ENCODE measurements at places on chromosomes 7 and 10. TPM values are rescaled to one million over a fixed set of nuclear protein-coding genes. Genes with fewer than 3 reads are reported as not detected.

Gene TMEM270
- 0.50 TPM for total RNA-seq

Gene SKIDA1
- 2.9 TPM for total RNA-seq

Gene HYAL4
- total RNA-seq = not detected

Gene WNT2
- 0.57 TPM for total RNA-seq

Gene ADARB2
- 1.0 TPM for total RNA-seq

Gene LRRD1
- 0.25 TPM for total RNA-seq

Gene USP6NL
- total RNA-seq = 17.7 TPM

Gene WBP1L
- total RNA-seq = 55.7 TPM

Gene CADPS2
- total RNA-seq = 33.0 TPM

GRCh38 chr10:48462482-48463020, 142.3 kb downstream of the ARHGAP22 start:
- H3K4me3 ChIP-seq = no peak overlapping the region
- no peak for DNase-seq
- H3K27me3 ChIP-seq = no peaks in the 10 kb centered on the region
- H3K27ac ChIP-seq = no peak overlapping the region

- no peaks in the 10 kb centered on the region for H3K27me3 ChIP-seq
- no peak for DNase-seq
- no peak overlapping the region for H3K4me3 ChIP-seq
- no peaks in the 10 kb centered on the region for H3K36me3 ChIP-seq
These were observed 9.1 kb upstream of the EIF4H start for GRCh38 chr7:74164985-74165456.

GRCh38 chr7:23759671-23760391, 49.8 kb downstream of the STK31 start:
- DNase-seq = peak; percentile 49
- no peaks in the 10 kb centered on the region for H3K27me3 ChIP-seq
- no peak overlapping the region for H3K27ac ChIP-seq

DNA sequence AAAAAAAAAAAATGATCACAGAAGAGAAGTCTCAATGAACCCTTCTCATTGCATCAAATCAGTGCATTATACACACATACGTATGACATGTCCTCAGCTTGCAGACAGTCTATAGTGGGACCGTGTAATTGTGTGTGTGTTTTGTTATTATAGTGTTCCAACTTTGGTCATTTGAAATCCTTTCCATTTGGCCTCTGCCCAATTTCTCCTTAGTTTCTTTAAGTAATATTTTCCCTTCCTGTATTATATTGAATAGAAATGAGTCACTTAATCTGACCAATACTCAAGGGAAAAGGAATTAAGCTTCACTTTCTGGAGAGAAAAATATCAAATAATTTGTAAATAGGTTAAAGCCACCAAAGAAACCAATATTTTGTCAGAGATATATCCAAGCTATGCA, 415.5 kb upstream of the SORCS1 start:
- H3K27me3 ChIP-seq = no peaks in the 10 kb centered on the region
- no peaks in the 10 kb centered on the region for H3K4me1 ChIP-seq
- H3K27ac ChIP-seq = no peak overlapping the region
- no peak overlapping the region for H3K4me3 ChIP-seq

GRCh38 chr10:4062751-4063150, 277.7 kb upstream of the KLF6 start:
- no peaks in the 10 kb centered on the region for H3K36me3 ChIP-seq
- H3K4me1 ChIP-seq = peaks cover 4% of the 10 kb centered on the region
- no peaks in the 10 kb centered on the region for H3K27me3 ChIP-seq
- no peak overlapping the region for H3K27ac ChIP-seq
- no peak overlapping the region for H3K4me3 ChIP-seq

DNA sequence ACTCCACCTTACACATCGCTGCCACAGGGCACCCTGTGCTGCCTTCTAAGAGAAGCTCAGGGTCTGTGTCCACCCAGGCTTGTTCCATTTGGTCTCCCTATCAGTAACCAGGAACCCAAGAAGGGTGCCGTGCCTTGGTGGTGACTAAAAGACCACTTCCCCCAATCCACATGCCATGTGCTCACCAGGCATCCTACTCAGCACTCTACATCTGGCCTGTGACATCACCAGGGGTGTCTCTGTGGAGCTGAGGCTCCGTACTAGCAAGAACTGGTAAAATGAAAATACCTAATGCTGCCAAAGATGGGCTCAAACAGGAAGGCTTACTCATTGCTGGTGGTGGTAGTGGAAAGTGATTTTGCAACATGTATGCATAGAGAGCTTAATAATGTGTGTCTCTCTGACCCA, 19.0 kb upstream of the C10orf71 start:
- no peaks in the 10 kb centered on the region for H3K4me1 ChIP-seq
- no peaks in the 10 kb centered on the region for H3K36me3 ChIP-seq
- H3K27me3 ChIP-seq = no peaks in the 10 kb centered on the region
- no peak overlapping the region for H3K4me3 ChIP-seq
- DNase-seq = no peak

DNA sequence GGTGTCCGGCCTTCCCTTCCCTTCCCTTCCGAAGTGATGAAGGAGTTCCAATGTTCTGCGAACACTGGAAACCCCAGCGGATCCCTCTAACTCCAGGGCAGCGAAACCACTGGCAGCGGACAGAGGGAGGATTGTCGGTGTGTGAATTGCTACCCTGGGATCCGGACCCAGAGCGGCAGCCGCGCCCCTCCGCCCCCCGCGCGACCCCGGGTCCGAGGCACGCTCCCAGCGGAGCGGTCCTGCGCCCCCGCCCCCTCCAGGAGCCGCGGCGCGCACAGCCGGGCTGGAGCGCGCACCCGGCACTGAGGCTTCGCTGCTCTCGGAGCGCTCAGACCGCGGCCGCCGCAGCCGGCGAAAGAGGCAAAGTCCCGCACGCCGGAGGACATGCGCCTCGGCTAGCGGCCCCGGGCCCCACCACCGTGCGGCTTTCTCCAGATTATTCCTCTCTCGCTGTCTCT, at the start of gene PTPRZ1:
PTPRZ1 (plus strand) TSS at position 331 of the 458 bp plus-strand sequence. CDS start 339 bp downstream, outside the sequence.
- H3K36me3 ChIP-seq = no peaks in the 10 kb centered on the region
- H3K4me1 ChIP-seq = no peaks in the 10 kb centered on the region
- H3K27ac ChIP-seq = no peak within 1 kb of the TSS
- peaks cover 5% of the 10 kb centered on the region for H3K27me3 ChIP-seq

DNA sequence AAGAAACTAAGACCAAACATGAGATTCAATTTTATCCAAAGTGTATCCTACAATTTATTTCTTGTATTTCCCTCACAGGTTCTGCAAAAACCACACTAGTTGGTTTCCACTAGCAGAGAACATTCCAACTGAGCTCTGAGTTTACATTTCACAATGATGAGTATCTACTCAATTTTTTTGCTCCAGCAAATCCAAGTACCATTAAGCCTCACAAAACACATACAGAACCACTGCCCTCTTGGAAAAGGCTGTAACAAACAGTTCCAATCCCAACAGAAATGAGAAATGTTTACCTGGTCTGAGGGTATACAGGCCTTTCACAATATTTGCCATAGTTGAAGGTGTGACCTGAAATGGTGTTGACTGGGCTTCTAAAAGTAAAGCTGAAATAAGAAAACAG, 59.9 kb downstream of the CACUL1 start:
- no peak for DNase-seq
- H3K27me3 ChIP-seq = no peaks in the 10 kb centered on the region
- no peaks in the 10 kb centered on the region for H3K4me1 ChIP-seq
- no peaks in the 10 kb centered on the region for H3K36me3 ChIP-seq
- H3K27ac ChIP-seq = no peak overlapping the region
- no peak overlapping the region for H3K4me3 ChIP-seq

DNA sequence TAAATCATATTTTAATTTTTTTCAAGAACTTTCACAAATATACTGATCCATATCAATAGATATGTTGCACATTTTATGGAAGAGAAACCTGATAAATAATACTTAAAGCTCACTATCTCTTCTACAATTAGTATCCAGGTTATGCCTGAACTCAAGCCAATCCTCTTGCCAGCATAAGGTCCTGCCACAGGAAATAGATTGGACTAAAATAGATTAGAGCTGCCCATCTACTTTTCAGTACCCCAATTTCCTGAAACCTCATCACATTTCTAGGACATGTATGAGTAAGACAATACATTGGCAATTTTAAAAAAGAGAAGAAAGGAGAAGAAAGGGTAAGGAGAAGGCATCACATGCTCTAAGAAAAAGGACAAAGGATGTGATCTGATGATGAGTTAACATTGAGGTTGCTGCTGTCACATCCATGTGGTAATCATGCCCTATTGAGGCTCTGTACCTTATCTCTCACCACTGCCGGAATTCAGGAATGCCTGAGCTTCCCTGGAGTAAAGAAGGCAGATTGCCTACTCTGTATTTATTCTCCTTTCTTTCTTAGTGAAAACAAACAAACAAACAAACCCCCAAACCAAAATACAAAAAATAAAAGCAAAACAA, 199.7 kb downstream of the ANK3 start:
- H3K4me1 ChIP-seq = no peaks in the 10 kb centered on the region
- H3K4me3 ChIP-seq = no peak overlapping the region
- no peaks in the 10 kb centered on the region for H3K27me3 ChIP-seq
- no peak overlapping the region for H3K27ac ChIP-seq

- no peak overlapping the region for H3K4me3 ChIP-seq
- no peaks in the 10 kb centered on the region for H3K27me3 ChIP-seq
- no peak for DNase-seq
- no peak overlapping the region for H3K27ac ChIP-seq
- peaks cover 6% of the 10 kb centered on the region for H3K36me3 ChIP-seq
- H3K4me1 ChIP-seq = no peaks in the 10 kb centered on the region
These were observed 36.7 kb downstream of the ZNF467 start for GRCh38 chr7:149736478-149737360.

GRCh38 chr10:102122450-102122849, 2.3 kb upstream of the LDB1 start:
- H3K27ac ChIP-seq = peak overlapping the region; percentile 99
- H3K4me3 ChIP-seq = no peak overlapping the region
- H3K4me1 ChIP-seq = peaks cover 27% of the 10 kb centered on the region
- H3K27me3 ChIP-seq = no peaks in the 10 kb centered on the region

DNA sequence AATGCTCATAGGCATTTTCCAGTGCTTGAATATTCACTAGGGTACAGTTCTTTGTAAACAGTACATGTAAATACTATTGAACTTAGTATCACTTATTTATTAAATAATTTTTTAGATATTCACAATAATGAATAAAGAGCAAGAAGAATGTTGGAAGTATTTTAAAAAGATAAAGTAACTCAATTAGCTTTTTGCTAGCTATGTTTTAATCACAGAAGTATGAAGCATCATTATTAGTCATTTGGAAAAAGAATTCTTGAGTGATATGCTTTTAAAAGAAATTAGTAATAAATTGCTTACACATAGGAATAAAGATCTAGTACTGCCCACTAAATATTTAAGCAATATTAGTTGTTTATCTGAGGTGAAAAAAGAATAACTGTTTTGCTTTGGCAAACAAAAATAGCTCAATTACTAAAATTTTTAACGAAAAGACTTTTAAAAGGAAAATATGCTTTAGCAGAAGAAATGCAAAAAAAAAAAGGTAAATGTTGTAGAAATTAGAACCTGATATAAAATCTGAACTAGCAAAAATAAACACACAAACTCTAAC, 66.5 kb downstream of the SGMS1 start:
- no peaks in the 10 kb centered on the region for H3K27me3 ChIP-seq
- no peak for DNase-seq
- H3K27ac ChIP-seq = no peak overlapping the region
- no peak overlapping the region for H3K4me3 ChIP-seq

DNA sequence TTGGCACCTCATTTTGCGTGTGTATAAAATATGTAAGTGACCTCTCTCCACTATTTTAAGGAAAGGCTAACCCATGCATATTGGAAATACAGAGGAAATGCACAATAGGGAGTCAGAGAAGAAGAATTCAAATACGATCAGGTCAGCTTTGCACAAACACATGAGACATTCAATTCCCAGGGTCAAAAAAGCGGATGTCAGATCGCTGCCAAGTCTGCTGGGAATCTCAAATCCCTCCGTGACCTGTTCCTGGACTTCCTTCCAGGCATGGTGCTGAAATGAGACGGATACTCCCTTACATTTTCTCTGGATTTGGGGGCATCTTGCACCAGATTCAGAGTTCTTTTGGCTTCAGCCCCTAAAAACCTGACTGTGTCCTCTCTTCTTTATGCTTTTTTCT, 91.9 kb upstream of the PRKCQ start:
- no peak overlapping the region for H3K4me3 ChIP-seq
- DNase-seq = no peak
- no peaks in the 10 kb centered on the region for H3K27me3 ChIP-seq
- no peaks in the 10 kb centered on the region for H3K4me1 ChIP-seq
- H3K27ac ChIP-seq = no peak overlapping the region

GRCh38 chr10:93039110-93039509, 21.5 kb upstream of the CYP26C1 start:
- no peak overlapping the region for H3K27ac ChIP-seq
- no peaks in the 10 kb centered on the region for H3K4me1 ChIP-seq
- H3K4me3 ChIP-seq = no peak overlapping the region
- DNase-seq = no peak
- no peaks in the 10 kb centered on the region for H3K27me3 ChIP-seq

DNA sequence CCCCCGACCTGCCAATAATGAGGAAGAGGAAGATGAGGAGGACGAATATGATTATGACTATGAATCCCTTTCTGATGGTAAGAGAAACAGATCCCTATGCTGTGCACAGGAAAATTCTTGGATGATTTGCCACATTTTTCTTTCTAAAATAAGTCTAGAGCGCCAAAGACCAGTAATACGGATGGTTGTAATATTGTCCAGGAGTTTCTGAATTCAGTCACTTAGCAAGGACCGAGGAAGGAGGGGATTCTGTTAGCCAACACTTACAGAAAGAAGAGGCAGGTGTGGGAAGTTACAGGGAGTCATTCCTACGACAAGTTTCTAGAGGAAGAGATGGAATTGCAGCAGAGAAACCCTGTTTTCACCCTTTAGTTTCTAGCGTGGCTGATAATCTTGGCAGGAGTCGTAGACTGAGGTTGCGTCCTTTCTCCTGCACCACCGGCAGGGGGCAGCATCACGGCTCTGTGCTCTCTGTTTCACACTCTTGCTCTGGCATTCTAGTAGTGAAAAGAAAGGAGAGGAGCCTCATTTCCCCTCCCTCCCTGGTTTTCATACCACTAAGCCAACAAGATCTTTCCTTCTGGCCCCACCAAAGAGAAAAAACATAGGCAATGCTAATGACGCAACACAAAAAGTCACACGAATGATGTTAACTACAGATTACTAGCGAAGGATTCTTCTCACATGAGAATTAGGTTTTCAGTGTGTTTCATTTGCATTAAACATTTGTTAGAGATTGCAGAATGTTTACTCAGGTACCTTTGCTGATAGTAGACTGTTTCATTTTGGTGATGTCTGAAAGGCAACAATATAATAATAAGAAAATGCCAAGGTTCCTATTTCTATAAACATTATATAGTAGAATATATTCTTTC, 82.7 kb downstream of the NOC3L start:
- H3K27ac ChIP-seq = no peak overlapping the region
- no peak for DNase-seq
- H3K4me3 ChIP-seq = no peak overlapping the region
- H3K4me1 ChIP-seq = no peaks in the 10 kb centered on the region
- no peaks in the 10 kb centered on the region for H3K27me3 ChIP-seq
- peaks cover 3% of the 10 kb centered on the region for H3K36me3 ChIP-seq

DNA sequence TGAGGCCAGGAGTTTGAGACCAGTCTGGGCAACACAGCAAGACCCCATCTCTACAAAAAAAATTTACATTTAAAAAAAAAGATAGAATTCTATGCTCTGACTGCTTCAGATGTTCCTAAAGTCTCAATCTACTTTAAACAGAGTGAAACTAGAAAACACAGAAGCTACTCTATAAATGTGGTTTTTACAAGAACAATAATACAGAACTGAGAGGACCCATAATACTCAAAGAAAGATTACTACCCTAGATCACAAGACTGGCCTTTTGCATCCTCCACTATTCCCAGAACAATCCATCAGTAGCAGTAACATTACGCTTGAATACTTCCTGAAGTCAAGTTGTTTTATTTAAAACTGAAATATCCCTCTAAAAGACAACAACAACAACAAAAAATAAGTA, 119.4 kb downstream of the ZFAND4 start:
- no peaks in the 10 kb centered on the region for H3K36me3 ChIP-seq
- no peak for DNase-seq
- H3K4me1 ChIP-seq = peaks cover 4% of the 10 kb centered on the region
- H3K4me3 ChIP-seq = no peak overlapping the region
